Inflammatory macrophage treated with lipopolysaccharide for 1 hour (primary cell): ENCODE measurements at places on chromosomes 7 and 10.

DNA sequence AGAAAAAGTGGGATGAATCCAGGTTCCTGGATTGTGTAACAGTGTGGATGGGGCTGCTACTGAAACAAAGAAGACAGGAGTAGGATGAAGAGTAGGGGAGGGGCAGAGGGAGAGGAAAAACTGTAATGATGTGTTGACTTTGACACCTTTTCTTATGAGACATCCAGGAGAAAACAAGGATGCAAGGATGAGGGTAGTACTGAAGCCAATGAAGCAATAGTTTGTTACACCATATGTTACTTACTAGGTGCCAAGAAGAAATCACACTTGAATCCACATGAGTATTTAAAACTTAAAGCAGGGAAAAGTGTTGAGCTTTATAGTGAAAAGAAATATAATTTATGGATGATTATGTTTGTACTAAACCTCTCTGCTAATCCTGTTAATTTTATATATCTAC is 420.6 kb downstream of the ARL4A start:
- DNase-seq, result no peak

DNA sequence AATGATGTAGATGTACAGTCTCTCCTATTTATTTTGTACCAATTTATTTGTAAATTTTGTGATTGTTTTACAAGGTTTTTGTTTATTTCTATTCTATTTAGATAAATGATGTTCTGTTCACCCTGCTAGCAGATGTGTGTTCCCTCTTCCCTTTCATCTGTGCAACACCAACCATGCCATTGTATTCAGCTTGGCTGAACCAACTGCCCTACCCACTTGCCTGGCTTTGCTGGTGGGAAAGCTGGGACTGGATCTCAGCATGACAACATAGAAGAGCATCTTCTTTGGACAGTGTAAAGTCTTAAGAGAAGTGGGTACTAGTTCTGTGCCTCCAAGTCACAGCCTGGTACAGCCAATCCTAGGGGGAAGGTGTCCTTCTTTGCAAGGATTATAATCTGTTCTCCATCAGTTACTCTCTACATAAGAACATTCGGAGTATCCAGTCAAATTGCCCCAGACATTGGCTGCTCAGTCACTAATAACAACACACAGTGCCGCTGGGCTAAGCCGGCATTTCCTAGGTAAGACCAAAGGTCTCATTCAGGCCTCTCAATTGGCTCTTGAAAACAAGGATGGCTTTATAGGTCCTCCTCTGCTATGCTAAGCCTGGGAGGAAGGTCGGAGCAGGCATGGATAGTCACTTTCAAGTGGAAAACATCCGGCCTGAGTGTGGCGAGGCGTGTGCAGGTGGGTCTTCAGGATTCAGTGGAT is 109.7 kb downstream of the NT5C2 start:
- DNase-seq, result no peak

DNA sequence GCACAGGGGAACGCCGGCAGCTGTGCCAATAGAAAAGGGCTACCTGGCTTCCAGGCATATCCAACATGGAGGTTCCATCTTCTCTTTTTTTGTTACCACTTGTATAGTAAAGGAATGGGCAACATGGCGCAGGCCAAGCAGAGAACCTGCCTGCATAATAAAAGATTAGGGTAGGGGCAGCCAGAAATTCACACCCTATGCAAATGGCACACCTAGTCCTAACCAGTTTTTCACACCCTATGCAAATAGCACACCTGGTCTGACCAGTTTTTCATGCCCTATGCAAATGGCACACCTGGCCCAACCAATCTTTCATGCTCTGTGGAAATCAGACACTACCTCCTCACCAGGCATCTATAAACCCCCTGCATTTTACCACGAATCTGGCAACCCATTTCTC is 369.5 kb downstream of the IPMK start:
- no peak for DNase-seq

DNA sequence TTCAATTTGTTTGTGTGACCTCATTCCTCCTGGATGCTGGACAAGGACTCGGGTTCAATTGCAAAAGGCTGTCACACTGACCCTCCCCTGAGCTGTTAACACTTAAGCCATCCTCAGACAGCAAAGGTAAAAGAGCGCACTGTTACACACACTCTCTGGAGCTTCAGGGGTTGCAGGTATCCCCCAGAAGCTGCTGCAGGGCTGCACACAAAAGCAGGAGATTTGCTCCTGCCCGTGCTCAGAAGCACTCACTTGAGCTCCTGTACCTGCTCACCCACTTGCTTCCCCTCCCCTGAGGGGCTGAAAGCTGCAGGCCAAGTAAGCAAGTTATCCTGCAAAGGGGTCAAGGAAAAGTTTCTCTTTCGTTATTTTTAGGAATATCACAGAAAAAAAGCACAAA is 886.2 kb upstream of the ZWINT start:
- no peak for DNase-seq

DNA sequence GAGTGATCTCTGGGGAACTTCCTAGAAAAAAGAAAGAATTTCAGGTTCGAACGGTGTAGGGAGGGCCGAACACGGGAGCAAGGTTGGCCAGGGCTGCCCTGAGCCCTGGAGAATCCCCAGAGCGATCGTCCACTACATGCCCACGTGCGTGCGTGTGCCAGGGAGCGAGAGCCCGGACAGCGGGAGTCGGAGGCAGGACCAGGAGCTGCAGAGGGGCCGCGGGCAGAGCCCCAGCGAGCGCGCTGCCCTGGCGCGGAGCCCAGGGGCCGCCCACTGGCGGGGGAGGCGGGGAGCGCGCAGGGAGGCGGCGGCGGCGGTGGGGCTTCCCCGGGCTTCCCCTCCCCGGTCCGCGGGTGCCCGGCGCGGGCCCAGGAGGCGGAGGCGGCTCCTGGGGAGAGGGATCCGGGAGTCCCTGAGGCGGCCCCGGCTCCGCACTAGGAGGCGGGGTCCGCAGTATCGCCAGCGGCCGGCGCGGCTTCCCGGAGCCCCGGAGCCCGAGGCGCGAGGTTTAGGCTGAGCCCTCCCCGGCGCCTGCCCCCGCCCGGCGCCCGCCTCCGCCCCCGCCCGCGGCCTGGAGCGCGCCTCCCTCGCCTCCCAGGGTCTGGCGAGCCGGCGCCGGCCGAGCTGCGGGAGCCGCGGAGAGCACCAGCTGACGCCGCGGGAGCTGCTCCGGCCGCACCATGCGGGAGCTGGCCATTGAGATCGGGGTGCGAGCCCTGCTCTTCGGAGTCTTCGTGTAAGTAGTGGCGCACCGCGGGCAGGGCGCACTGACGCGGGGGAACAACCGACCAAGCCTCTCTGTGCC is at the start of gene PLPP4:
Gene PLPP4 (plus strand): TSS at position 602 of the 805 bp plus-strand sequence. CDS start 79 bp downstream, at position 681.
- peak; percentile 2 for DNase-seq

DNA sequence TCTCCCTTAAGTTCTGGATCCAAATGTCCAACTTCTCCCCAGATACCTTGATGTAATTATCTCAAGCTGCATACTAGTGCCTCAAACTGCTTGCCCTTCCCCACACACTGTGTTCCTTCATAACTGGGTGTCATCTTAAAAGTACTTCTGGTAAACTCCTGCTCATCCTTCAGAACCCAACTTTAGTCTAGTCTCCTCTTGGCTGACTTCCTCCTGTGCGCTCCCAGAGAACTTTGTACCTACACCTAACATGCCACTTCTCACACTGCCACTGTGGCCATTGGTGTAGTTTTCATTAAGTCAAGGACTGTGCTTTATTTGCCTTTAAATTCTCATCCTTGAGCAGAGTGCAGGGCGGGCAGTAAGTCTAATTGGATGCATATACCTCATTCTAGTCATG is 575.2 kb upstream of the GALNT17 start:
- DNase-seq, result no peak

- no peak for DNase-seq
Observed at GRCh38 chr7:43856996-43857395, 12.3 kb downstream of the MRPS24 start.

GRCh38 chr7:128000048-128000447 is 31.2 kb downstream of the LRRC4 start:
- peak; percentile 55 for DNase-seq

- DNase-seq, result no peak
Observed at GRCh38 chr10:5630112-5630436, 36.3 kb downstream of the ASB13 start.

DNA sequence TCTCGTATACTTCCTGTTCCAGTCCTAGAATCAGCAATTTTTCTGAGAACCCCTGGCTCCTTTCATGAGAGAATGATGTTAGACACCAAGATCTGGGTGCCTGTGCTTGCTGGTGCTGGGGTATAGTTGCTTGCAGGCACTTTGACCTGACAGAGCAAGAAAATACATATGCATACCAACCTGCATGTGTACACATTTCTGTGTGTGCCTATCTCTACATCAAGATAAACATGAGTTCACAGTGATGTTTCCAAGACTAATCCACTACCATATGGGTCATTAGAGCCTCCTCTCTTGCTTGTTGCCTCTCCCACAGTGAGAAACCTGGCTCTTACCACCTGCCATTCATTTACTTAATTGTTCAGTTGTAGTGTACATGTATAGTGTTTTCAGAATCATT is 229.1 kb upstream of the IGFBP3 start:
- no peak for DNase-seq

DNA sequence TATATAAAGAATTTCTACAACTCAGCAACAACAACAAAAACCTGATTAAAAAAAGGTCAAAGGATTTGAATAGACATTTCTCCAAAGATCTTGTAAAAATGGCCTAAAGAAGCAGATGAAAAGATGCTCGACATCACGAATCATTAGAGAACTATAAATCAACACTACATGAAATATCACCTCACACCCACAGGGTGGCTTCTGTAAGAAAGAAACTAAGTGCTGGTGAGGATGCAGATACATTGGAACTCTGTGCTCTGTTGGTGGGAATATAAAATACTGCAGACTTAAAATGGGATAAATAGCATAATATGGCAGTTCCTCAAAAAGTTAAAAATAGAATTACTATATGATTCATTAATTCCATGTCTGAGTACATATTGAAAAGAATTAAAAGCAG is 38.3 kb upstream of the CDCA7L start:
- no peak for DNase-seq

GRCh38 chr10:44370731-44371248 is 14.1 kb downstream of the CXCL12 start:
- no peak for DNase-seq

GRCh38 chr10:26903431-26904217 is 42.9 kb upstream of the ABI1 start:
- DNase-seq, result no peak

- DNase-seq, result no peak
Observed at GRCh38 chr7:119647286-119647685, 625.7 kb upstream of the KCND2 start.

DNA sequence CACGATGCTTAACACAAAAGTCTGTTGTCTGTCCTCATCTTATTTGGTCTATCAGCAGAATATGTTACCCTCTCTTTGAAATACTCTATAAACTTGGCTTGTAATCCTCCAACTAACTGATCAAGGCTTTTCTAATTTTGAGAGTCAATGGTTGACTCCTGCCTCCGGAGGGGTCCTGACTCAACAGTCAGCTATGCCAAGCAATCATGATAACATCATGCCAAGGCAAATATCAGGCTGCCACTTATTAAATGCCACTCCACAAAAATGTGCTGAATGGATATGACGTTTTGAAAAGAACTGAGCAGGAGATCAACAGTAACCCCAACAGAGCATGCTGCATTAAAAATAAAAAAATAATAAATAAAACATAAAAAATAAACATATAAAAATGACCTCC is 116.1 kb downstream of the PARD3 start:
- no peak for DNase-seq

GRCh38 chr7:138491612-138492386 is 31.7 kb downstream of the TRIM24 start:
- peak; percentile 5 for DNase-seq

GRCh38 chr10:123068087-123068853 is 59.5 kb downstream of the ACADSB start:
- no peak for DNase-seq

- DNase-seq, result no peak
Observed at GRCh38 chr10:99844433-99844955, 62.1 kb downstream of the ABCC2 start.

- DNase-seq, result peak; percentile 89
Observed at GRCh38 chr10:104337985-104338735, at the start of gene ITPRIP. ITPRIP (minus strand) TSS chr10:104338465; CDS start chr10:104316051, 22,414 bp downstream.

GRCh38 chr10:48577158-48577557 is 27.7 kb downstream of the ARHGAP22 start:
- DNase-seq, result peak; percentile 84

DNA sequence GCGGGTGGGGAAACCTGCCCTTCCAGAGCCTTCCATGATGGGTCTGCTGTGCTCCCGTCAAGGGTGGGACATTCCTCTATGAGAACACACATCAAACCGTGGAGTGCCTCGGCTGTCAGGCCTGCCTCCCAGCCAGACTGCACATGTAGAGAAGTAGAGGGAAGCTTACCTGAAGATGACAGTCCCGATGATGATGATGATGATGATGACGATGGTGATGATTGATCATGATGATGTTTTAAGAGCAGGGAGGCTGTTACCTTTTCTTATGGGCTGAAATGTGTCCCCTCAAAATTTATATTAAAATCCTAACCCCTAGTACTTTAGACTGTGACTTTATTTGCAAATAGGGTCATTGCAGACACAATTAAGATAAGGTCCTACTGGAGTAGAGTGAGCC is 76.1 kb upstream of the ANLN start:
- no peak for DNase-seq

- DNase-seq, result no peak
Observed at GRCh38 chr10:78963074-78964034, 105.4 kb upstream of the ZMIZ1 start.

DNA sequence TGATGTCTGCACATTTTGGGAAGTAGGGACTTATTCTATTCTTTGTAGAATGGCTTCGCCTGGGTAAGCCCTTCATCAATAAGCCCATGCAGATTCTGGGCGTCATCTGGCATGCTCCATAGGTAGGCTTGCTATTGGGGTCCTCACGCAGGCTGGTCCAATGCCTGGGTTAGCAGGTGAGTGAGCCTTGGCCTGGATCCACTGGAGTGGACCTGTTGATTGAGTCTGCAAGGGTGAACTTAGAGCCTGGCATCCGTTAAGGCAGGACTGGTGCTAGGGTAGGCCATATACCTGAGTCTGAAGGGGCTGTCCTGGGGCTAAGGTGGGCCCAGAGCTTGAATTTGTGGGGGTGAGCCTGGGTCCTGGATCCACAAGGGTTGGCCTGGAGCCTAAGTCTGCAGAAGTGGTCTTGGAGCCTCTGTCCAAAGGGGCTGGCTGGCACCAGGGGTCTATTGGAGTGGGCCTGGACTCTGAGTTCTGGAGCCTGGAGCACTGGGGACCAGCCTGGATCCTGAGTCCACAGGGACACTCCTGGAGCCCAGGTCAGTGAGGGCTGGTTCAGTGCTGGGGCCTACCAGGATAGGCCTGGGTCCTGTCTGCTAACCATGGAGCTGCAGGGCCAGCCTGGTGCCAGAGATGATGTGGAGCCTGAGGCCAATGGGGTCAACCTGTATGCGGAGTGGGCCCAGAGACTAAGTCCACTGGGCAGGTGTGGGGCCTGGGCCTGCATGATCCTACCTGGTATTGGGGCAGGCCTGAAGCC is 297.7 kb downstream of the PTPRN2 start:
- DNase-seq, result no peak

- no peak for DNase-seq
Observed at GRCh38 chr7:94996369-94996768, 89.0 kb downstream of the PPP1R9A start.
